ENCODE measurements at places on chromosomes 1 and 21.

- no peak for DNase-seq
Observed at GRCh38 chr1:20233866-20234265, 47.5 kb upstream of the PLA2G2C start.

GRCh38 chr1:10936998-10937901 lies 75.2 kb upstream of the TARDBP start:
- DNase-seq = no peak

DNA sequence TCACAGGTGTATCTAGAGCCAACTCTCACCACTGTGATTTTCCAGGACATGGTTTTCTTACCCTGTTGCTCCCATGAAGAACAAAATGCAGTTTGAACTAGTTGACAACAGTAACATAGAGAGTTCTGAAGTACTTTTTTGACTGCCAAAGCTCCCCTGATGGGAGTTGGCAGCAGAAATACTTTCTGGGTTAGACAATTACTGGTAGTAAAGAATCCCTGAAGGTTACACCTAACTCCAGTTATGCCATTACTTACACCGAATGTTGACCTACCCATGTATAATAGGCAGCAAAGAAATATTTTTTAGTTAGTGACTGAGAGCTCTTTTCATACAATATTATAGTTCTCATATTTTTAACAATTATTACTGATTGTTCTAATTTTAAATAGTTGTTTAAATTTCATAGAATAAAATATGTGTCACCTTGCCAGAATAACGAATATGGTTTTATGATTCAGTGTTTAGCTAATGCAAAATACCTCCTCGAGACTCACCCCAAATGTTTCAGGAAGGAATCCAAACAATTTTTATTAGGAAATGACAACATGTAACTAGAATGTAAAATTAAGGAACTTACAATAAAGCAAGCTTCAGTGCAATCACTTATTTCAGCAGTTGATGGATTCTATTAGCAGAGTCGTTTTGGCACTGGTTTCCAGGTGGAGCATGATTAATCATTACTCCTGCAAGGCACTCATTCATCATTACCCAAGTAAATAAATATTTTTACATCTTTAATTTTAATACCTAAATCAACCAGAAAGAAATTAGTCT lies 237.6 kb downstream of the MRPL39 start:
- DNase-seq = no peak

- DNase-seq = no peak
Observed at GRCh38 chr1:244952940-244953339, 88.6 kb upstream of the HNRNPU start.

DNA sequence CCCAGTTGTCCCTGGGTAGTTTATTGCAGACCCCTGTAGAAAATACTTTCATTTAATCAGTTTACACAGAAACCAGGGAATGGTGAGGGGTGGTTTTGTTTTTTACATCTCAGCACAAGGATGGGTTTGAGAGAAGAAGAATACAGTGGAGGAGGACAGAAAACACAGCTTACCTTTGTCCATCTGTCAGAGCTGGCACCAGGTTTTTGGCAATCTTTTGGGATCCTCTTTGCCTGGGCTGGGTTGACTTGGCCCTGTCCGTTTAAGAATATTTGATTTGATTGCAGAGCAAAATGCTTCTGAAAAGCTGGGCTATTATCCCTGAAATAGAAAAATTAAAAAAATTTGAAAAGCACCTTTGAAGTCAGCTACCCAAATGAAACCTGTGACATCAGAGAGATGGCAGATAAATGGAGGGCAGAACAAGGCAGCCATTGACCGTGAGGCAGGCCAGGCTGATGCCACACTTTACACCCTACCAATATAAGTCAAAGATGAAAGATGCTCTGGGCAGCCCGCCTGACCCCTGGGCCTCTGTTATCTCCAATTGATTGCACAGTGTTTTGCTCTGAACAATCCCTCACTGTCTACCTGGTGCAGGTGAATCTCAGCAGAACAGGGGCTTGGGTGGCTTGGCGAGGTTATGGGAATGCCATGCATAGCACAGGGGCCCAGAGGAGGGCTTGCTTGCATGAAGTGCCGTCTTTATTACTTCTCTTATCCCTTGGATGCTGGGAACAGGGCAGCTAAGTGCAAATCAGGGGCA lies 218.8 kb downstream of the LMX1A start:
- no peak for DNase-seq

- peak; percentile 52 for DNase-seq
Observed at GRCh38 chr21:39079617-39080016, 103.6 kb downstream of the PSMG1 start.

DNA sequence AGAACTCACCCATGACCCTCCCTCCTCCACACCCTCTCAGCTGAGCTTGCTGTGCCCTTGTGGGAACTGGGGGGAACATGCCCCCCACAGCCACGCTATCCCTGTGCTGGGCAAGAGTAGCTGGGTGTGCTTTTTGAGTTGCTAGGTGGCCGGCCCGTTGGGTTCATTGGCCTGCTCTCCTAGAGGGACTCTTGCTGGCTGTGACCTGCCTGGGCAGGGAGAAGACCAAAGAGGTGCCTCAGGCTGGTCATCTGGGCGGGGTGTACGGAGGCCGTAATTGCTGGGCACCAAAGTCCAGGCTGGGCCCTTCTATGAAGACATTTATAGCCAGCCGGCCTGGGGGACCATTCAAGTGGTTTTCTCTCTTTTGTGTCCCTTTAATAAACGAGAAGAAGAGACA lies 138.3 kb upstream of the ZBTB40 start:
- no peak for DNase-seq

- no peak for DNase-seq
Observed at GRCh38 chr1:226322986-226323385, 14.0 kb upstream of the LIN9 start.

GRCh38 chr1:208413006-208413405 lies 168.8 kb upstream of the PLXNA2 start:
- no peak for DNase-seq

DNA sequence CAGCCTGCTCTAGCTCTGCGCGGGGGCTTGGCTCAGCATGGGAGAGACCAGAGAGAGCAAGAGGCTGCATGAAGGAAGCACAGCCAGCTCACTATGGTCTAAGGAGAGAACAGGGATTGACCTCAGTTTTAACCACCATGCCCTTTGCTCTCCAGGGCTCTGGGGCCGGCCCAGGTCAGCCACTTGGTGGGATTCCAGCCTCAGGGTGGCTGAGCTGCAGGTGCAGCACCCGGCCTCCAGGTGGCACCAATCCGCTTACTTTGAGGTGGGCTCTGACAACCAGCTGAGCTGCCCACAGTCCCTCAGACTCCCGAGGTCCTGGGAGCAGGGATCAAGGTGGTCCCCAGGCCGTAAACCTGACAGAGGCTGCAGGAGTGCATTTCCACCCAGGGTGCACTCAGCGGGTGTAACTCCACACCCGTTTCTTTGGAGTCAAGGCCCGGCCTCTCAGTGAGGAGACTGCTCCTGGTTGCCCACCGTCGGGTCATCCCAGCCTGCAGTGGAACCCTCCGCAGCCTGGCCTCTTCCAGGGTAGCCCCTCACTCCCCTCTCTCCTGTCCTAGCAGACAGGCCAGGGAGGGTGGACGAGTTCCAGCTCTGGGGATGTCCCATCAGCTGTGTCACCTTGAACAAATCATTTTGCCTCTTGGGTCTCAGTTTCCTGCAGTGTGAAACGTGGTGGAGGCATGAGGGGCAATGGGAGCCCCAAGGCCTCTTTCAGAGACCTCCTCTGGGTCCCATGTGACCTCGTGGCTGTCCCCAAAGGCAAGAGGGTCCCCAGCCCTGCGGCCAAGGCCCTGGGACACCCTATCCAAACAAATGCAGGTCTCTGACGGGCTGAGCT lies 607 bp upstream of the LGR6 start:
- no peak for DNase-seq

DNA sequence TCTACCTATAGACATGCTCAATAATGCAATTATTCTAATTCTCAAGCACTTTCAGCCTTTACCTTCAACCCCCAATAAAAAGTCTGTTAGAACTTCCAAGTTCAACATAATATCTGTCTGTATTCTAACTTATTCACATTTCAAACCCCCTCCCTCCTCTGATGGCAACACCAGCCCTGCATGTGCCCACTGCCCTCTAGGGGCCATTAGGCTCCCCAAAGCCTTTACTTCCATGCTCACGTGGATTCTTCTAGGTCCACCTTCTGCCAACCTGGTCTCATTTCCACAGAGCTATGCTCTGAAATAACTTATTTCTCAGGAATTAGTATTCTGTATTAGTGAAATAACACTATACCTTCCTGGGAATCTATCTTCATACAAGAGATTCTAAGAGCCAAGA lies 22.2 kb upstream of the KPRP start:
- DNase-seq = no peak

GRCh38 chr1:72111662-72112061 lies 170.7 kb downstream of the NEGR1 start:
- no peak for DNase-seq

DNA sequence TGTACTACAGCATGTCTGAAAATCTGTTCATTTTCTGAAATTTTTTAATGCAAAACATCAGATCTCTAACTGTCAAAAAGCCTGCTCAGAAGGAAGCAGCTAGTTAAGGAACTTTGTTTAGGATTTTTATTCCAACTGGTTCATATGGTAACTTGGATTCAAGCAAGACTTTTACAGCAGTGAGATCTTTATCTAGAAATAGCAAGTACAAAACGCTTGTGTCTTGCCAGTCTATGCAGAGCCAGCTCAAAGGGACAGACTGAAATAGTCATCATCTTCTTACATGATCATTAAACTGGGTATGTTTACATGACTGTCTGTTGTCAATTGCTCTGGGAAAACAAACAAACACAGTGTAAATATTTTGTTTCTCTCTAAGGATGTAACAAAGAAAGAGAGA lies 37.6 kb downstream of the DDAH1 start:
- DNase-seq = no peak

DNA sequence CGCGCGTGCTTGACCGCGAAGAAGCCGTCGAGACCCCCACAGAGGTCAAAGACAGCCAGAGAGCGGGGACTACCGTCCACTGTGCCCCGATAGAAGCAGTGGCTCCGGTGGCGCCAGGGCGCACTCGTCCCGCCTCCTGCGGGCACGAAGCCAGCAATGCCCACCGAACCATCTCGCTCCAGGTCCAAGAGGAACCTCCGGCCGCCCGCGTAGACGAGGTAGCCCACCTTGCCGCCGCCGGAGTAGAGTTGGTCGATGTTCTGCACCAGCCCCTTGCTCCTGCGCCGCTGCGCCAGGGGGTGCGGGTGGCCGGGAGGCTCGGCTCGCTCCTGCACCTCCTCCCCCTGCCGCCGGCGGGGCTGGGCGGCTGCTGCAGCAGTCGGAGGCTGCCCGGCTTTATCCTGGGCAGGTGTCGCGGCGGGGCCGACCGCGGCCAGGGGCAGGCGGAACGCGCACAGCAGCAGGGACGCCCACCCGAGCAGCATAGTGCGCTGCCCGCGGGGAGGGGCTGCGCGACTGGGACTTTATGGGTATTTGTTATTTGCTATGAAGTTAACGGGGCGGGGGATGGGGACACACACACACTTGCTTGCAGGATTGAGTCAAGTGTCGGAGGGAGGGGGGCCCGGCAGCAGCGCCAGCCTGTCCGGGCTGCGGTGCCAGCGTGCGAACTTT lies 844 bp downstream of the ADAMTS5 start:
- DNase-seq = peak; percentile 72

GRCh38 chr1:97093741-97094140 lies 372.2 kb downstream of the PTBP2 start:
- no peak for DNase-seq

GRCh38 chr1:108000620-108001111 lies 35.7 kb upstream of the VAV3 start:
- DNase-seq = no peak

DNA sequence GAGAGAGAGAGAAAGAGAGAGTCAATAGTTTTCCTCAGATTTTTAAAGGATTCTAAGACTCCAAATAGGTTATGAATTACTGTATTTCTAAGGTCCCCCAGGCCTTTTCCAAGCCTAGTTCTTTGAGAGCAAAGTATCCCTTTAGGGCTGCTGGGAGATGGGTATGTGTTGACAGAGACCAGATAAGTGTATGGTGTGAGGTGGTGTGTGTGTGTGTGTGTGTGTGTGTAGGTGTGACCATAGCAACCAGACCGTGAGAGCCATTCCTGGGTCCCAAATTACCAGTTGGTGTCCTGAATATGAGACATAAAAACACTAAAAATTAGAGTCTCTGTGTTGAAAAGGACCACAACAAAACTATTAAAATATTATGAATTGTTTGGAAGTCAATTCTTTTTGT lies 41.7 kb upstream of the DNAJC6 start:
- DNase-seq = no peak

- no peak for DNase-seq
Observed at GRCh38 chr1:204574016-204574864, 58.0 kb downstream of the MDM4 start.

DNA sequence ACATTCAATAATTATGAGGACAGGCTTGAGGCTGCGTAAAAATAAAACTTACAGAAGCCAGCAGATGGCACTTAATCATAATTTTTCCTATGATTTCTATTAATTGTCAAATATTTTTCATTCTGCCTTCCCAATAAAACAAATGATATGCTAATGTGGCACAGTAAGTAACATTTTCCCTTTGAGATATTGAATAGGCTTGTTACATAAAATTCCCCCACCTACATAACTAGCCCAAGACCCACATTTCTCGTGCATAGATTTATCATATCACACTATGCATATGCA lies 55.4 kb upstream of the PTGFRN start:
- DNase-seq = no peak

- no peak for DNase-seq
Observed at GRCh38 chr1:172529304-172529703, 3.6 kb upstream of the SUCO start.

DNA sequence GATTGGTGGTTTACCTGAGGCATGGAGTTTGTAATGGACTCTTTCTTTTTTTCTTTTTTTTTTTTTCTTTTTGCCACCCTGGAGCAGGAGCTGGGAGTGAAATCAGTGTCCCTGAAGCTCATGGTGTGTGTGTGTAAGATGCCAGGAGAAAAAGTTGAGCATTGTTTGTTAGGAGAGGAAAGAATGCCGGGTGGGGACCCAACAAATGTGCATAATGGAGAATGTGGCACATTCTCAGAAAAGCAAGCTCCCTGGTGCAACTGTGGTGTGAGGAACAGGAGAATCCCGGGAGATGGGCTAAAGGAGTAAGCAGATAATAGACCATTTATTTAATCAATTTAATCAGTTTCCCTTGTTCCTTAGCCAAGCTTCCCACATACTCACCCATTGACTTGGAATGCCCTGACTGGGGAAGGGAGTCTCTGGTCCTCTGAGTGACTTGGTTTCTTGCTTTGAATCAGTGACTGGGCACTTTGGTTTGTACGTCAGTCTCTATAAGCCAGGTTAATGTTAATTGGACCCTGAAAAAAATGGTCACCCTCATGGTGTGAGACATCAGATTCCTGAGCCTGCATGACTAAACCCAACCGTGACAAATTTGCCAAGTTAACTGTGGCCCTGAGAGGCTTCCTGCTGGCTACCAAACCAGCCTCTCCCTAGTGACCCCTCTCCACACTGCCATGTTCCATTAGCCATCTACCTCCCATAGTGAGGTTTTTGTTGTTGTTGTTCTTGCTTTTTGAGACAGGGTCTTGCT lies 43.9 kb upstream of the ITPKB start:
- DNase-seq = no peak

Measured in type B pancreatic cell (in vitro differentiated cells).